ENCODE measurements at places on chromosomes 4 and X. TPM values are rescaled to one million over a fixed set of nuclear protein-coding genes. Genes with fewer than 3 reads are reported as not detected.
A peak's percentile ranks its signal among the peaks of the same experiment; 100 is the strongest.

GRCh38 chrX:17642891-17643290 lies 94.4 kb upstream of the SCML1 start:
- no peak for DNase-seq

DNA sequence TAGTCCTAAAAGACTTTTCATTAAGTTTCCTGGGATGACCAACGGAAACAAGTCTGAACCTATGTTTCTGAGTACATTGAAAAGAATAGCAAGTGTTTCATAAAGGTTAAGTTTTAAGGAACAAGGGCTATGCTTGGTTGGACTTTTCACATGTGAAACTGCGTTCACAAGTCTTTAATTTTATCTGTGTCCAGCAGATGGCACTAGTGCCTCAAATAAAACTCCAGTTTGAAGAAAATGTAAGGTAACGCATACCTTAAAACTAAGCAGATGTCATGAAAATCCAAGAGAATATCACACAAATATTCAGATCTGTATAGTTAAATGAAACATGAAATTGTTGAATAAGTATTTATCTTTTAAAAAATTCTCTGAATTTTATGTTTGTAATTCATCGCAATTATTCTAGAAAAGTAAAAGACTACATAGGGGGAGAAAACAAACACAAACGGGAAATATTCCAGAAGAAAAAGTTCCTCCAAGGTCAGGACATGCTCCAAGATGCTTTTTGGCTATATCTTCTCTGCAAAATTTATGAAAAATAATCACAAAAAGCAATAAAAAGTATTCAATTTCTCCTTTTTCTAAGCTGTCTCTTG lies 89.6 kb upstream of the MAD2L1 start:
- peak; percentile 88 for DNase-seq

PRAF2 gene
- total RNA-seq = 2.7 TPM

ZFX gene
- total RNA-seq = 91.2 TPM

DNA sequence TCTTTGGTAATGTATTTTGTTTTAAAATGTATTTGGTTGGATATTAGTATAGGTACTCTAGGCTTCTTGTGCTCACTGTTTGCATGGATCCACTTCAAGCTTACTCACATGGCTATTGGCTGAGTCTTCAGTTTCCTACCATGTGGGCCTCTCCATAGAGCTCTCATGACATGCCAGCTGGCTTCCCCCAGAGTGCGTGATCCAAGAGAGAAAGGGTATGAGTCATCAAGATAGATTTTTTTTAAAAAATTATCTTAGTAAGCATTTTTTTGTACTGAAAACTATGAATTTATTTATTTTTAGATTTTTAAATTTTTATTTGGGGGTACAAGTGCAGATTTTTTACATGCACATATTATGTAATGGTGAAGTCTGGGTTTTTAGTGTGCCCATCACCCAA lies 219.1 kb upstream of the AMOT start:
- no peak for DNase-seq

DNA sequence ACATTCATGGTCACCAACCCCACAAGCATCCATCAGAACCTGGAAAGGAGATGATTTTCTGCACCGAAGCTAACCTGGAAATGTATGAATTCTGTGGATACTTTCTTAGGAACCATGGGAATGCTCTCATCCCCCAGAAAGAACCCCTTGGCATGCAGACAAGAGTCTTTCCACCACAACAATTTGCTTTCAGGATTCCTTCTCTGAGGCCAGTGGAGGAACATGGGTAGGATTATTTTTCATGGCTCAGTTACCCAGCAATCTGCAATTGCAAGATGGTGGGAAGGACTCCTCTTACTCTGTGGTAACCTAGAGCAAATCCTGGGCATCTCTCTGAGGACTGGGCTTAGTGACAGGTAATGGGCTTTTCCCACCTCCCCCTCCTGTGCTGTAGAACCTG lies 131.9 kb upstream of the MSX1 start:
- DNase-seq = no peak

Data from dermis blood vessel endothelial cell (primary cell).